ENCODE measurements at places on chromosomes 11 and 22.
A peak's percentile ranks its signal among the peaks of the same experiment; 100 is the strongest.

DNA sequence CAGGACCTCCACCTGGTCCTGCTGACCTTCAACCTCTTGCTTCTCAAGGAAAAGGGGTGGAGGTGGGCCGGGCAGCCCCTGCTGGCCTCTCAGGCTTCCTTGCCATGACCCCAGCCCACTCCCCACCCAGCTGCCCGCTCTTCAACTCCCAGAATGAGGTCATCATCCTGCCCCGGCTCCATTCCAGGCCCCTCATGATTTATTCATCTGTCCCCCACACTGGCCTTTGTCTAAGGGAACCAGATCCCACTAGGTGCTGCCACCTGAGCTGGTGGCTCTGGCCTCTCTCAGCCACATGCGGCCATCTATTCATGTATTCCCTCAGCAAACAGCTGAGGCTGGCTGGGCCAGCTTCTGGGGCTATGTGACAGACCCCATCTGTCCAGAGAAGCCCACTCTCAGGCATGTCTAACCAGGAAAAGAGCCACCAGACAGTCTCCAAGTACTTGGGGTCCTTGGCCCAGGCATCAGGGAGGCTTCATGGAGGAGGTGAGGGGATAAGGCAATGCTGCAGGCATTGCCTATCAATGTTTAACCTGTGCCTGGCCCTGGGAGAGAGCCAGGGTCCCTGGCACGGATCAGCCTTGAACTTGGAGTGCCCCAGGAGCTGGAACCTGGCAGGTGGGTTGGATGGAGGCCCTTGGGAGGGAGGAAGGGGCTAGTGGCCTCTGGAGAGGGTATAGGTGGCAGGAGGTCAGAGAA lies 2.2 kb upstream of the CABP2 start:
- no peak for DNase-seq
- no peaks in the 10 kb centered on the region for H3K36me3 ChIP-seq
- H3K27me3 ChIP-seq, result peaks cover 24% of the 10 kb centered on the region
- H3K4me3 ChIP-seq, result no peak overlapping the region
- no peaks in the 10 kb centered on the region for H3K4me1 ChIP-seq

DNA sequence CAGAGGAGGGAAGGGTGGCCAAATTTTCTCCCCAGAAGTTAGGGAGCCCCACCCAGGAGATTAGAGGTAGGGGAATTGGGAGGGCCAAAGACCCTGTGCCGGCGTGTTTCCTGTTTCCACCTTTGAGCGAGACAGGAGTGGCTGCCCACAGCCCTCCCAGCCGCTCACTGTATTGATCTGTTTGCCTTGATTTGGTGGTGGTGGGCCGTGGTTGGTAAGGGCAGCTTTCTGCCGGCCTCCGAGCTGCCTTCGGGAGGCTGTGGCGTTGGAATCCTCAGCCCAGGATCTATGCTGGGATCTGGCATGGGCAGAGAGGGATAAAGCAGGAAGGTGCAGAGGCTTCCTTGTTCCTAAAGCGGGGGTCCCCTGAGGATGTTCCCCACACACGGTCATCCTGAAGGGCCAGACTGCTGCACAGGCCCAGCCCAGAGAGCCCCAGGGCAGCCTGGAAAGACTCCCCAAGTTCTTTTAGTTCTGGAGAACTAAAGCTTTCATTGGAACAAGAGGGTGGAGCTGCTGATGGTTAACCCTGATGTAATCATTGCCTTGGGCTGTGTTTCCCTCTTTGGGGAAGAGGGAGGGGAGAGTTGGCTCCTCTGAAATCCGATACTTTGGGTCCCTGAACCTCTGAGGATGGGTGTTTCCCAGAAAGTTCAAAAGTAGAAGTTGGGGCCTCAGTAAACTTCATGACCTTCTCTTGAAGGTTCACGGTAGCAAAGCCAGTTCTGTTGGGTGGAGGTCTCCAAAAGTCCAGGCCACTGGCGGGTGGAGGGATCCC lies 7.2 kb downstream of the FAM83F start:
- H3K27ac ChIP-seq, result no peak overlapping the region
- H3K4me3 ChIP-seq, result no peak overlapping the region
- H3K4me1 ChIP-seq, result no peaks in the 10 kb centered on the region
- H3K36me3 ChIP-seq, result no peaks in the 10 kb centered on the region
- peaks cover 33% of the 10 kb centered on the region for H3K27me3 ChIP-seq

DNA sequence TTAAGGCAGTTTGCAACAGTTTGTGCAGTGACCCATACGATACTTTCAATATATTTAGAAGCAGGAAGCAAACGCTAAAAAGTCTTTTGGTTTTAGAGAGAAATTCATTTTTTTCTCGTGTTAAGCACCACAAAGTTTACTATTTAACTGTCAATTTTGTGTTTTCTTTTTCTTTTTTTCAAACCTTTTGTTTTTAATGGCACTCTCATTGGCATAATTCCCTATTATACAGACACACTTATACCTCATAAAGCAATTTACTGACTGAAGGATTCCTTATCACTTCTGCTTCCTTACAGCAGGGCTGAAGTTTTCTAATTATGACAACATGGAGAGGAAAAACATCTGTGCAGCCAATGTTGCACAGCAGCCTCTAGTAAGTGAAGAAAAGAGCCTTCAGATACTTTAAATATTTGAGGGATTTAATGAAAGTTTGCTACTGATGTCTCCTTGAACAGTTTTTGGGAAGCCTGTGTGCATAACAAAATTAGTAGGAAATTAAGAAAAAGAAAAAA lies 2191.2 kb downstream of the LRRC4C start:
- DNase-seq, result no peak
- no peaks in the 10 kb centered on the region for H3K27me3 ChIP-seq
- no peaks in the 10 kb centered on the region for H3K36me3 ChIP-seq
- no peak overlapping the region for H3K27ac ChIP-seq
- H3K4me1 ChIP-seq, result no peaks in the 10 kb centered on the region

GRCh38 chr11:47067401-47067800 lies 109.3 kb downstream of the ARFGAP2 start:
- no peaks in the 10 kb centered on the region for H3K27me3 ChIP-seq
- H3K4me3 ChIP-seq, result no peak overlapping the region
- H3K4me1 ChIP-seq, result no peaks in the 10 kb centered on the region
- no peak overlapping the region for H3K27ac ChIP-seq

- peak; percentile 51 for DNase-seq
- H3K36me3 ChIP-seq, result no peaks in the 10 kb centered on the region
- no peaks in the 10 kb centered on the region for H3K27me3 ChIP-seq
- peak within 1 kb of the TSS; percentile 73 for H3K4me3 ChIP-seq
- H3K27ac ChIP-seq, result peak within 1 kb of the TSS; percentile 86
These were observed at the start of gene ALDH3B1 for GRCh38 chr11:68010090-68011041. TSS of gene ALDH3B1 (plus strand) at chr11:68010327. CDS start at chr11:68015298, 4,971 bp downstream.

DNA sequence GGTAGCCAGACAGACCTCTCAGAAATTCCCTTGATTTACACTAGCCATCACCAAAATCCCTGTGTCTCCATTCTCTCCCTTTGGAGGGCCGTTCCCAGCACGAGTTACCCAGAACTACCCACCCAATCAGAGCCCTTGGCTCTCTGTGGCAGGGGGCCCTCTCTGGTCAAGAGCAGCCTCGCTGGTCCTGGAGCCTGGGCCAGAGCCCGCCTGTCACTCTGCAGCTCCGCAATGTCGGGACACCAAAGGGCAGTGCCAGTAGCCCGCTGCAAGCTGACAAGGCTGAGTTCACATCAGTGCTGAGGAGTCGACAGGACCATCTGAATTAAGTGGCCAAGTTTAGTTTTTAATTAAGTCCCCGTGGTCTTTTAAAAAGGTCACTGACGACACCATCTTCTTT lies 241.6 kb downstream of the ST3GAL4 start:
- H3K27me3 ChIP-seq, result peaks cover 23% of the 10 kb centered on the region
- H3K4me3 ChIP-seq, result no peak overlapping the region
- H3K36me3 ChIP-seq, result no peaks in the 10 kb centered on the region
- no peaks in the 10 kb centered on the region for H3K4me1 ChIP-seq

DNA sequence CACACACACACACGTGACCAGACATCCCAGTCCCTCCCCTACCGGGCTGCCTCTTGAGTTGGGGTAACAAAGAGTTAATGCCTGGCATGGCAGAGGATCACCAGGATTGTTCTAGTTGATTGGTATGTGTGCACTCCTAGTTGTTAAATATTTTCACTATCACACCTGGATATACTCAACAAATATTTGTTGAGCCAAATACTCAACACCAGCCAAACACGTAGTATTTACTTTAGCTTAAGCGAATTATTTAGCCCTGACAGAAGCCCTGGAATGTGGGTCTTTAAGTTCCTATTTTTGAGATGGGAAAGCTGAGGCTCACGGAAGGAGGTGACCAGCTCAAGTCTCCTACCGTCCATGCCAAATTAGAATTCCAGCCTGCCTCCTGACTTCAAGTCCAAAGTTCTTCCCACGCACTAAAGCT lies 10.5 kb downstream of the CD3E start:
- H3K4me3 ChIP-seq, result no peak overlapping the region
- H3K36me3 ChIP-seq, result no peaks in the 10 kb centered on the region
- no peaks in the 10 kb centered on the region for H3K27me3 ChIP-seq

GRCh38 chr11:107743191-107743590 lies 31.3 kb upstream of the SLN start:
- H3K27ac ChIP-seq, result no peak overlapping the region
- H3K27me3 ChIP-seq, result peaks cover 47% of the 10 kb centered on the region
- DNase-seq, result no peak
- H3K36me3 ChIP-seq, result no peaks in the 10 kb centered on the region
- no peaks in the 10 kb centered on the region for H3K4me1 ChIP-seq

GRCh38 chr11:128701086-128701485 lies 7.2 kb downstream of the FLI1 start:
- H3K4me1 ChIP-seq, result peaks cover 74% of the 10 kb centered on the region
- peak overlapping the region; percentile 92 for H3K27ac ChIP-seq
- DNase-seq, result no peak
- H3K36me3 ChIP-seq, result peaks cover 12% of the 10 kb centered on the region
- no peak overlapping the region for H3K4me3 ChIP-seq

- peak overlapping the region; percentile 98 for H3K4me3 ChIP-seq
- peaks cover 16% of the 10 kb centered on the region for H3K27me3 ChIP-seq
- H3K4me1 ChIP-seq, result peaks cover 56% of the 10 kb centered on the region
- H3K36me3 ChIP-seq, result peaks cover 9% of the 10 kb centered on the region
These were observed 508 bp upstream of the FLI1 start for GRCh38 chr11:128693416-128693712.

GRCh38 chr11:119320776-119321524 lies 4.0 kb upstream of the MCAM start:
- peak overlapping the region; percentile 89 for H3K4me3 ChIP-seq
- H3K36me3 ChIP-seq, result no peaks in the 10 kb centered on the region
- peaks cover 19% of the 10 kb centered on the region for H3K27me3 ChIP-seq

GRCh38 chr11:61688365-61689163 lies 8.4 kb downstream of the DAGLA start:
- DNase-seq, result no peak
- H3K27me3 ChIP-seq, result peaks cover 28% of the 10 kb centered on the region
- H3K4me3 ChIP-seq, result no peak overlapping the region
- peaks cover 13% of the 10 kb centered on the region for H3K4me1 ChIP-seq

GRCh38 chr11:89633135-89633705 lies 76.9 kb upstream of the TRIM77 start:
- H3K27me3 ChIP-seq, result no peaks in the 10 kb centered on the region
- no peaks in the 10 kb centered on the region for H3K36me3 ChIP-seq
- no peaks in the 10 kb centered on the region for H3K4me1 ChIP-seq
- H3K4me3 ChIP-seq, result no peak overlapping the region
- H3K27ac ChIP-seq, result no peak overlapping the region

GRCh38 chr11:1771273-1771672 lies 7.5 kb upstream of the CTSD start:
- no peak for DNase-seq
- H3K4me3 ChIP-seq, result no peak overlapping the region
- H3K4me1 ChIP-seq, result peaks cover 8% of the 10 kb centered on the region
- no peak overlapping the region for H3K27ac ChIP-seq
- no peaks in the 10 kb centered on the region for H3K36me3 ChIP-seq
- peaks cover 55% of the 10 kb centered on the region for H3K27me3 ChIP-seq

Measured in stimulated activated naive B cell treated with anti-CD40 and anti-IgM and Interleukin-4, amounts not matched to agents 10 μg/mL and 1 μg/mL and 100 μg/mL, for 72 hours (primary cell).